ENCODE measurements at places on chromosomes 13 and 19. TPM values are rescaled to one million over a fixed set of nuclear protein-coding genes. Genes with fewer than 3 reads are reported as not detected.

GRCh38 chr19:13094106-13094504, 8.6 kb downstream of the LYL1 start:
- H3K27me3 ChIP-seq = peaks cover 69% of the 10 kb centered on the region
- peak; percentile 38 for DNase-seq
- peaks cover 35% of the 10 kb centered on the region for H3K4me1 ChIP-seq
- H3K4me3 ChIP-seq = no peak overlapping the region
- H3K36me3 ChIP-seq = peaks cover 4% of the 10 kb centered on the region

GRCh38 chr19:48877855-48878195, 5.6 kb downstream of the PPP1R15A start:
- H3K36me3 ChIP-seq = peaks cover 38% of the 10 kb centered on the region
- H3K27ac ChIP-seq = peak overlapping the region; percentile 88
- DNase-seq = peak; percentile 41

DNA sequence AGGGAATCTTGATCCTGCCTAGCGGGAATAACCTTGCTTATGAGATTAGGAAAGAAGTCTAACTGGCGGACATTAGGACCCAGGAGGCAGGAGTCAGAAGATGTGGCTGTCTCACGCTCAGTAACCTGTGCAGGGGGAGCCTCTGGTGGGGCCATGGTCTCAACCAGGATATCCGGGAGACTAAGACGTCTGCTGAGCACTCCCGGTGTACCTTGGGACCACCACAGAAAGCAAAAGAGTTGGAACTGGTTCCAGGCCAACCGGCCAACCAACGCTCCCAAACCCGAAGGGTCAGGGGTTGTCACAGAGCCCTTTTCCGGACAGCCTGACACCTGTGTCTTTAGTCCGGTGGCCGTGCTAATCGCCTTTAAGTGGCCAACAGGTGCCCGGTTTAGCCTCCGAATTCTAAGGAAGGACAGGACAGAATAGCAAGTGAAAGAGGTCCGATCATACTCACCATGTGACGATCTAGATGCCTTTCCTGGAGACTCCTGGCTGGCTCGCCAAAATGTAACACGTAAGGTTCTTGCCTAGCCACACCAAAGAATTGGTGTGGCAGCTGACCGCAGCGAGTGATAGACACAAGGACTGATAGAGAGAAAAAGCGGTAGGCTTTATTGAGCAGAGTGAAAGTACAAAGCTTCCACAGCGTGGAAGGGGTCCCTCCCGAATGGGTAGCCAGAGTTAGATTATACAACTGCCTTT, 103.9 kb upstream of the DIAPH3 start:
- H3K36me3 ChIP-seq = no peaks in the 10 kb centered on the region
- H3K27me3 ChIP-seq = no peaks in the 10 kb centered on the region
- H3K4me3 ChIP-seq = peak overlapping the region; percentile 56

GRCh38 chr13:109228211-109228610, 558.2 kb downstream of the IRS2 start:
- H3K27me3 ChIP-seq = peaks cover 2% of the 10 kb centered on the region
- no peaks in the 10 kb centered on the region for H3K4me1 ChIP-seq
- no peak overlapping the region for H3K27ac ChIP-seq

DNA sequence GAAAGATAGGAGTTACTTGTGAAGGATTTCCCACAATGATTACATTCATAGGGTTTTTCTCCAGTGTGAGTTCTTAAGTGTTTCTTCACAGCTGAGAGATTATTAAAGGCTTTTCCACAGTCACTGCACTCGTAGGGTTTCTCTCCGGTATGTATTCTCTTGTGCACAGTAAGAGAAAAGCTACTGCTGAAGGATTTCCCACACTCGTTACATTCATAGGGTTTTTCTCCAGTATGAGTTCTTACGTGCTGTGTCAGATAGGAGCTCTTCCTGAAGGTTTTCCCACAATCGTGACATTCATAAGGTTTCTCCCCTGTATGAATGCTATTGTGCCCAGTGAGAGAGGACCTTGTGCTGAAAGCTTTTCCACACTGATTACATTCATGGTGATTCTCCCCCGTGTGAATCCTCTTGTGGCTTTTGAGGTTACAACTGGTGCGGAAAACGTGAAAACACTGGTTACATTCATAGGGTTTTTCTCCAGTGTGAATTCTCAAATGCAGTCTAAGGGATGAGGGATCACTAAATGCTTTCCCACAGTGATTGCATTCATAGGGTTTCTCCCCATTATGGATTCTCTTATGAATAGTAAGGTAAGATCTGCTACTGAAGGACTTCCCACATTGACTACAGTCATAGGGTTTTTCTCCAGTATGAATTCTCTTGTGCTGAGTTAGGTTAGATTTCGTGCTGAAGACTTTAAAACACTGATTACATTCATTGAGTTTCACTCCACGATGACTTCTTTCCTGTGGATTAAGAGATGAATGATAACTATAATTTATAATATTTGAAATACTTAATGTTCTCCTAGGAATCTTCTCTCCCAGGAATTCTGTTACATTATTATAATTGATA, 20.6 kb downstream of the ZNF558 start:
- H3K27ac ChIP-seq = no peak overlapping the region
- DNase-seq = no peak
- H3K4me1 ChIP-seq = no peaks in the 10 kb centered on the region
- H3K36me3 ChIP-seq = peaks cover 74% of the 10 kb centered on the region
- H3K4me3 ChIP-seq = no peak overlapping the region
- no peaks in the 10 kb centered on the region for H3K27me3 ChIP-seq

GRCh38 chr19:46791944-46792343, 3.5 kb upstream of the SLC1A5 start:
- no peak overlapping the region for H3K4me3 ChIP-seq
- H3K36me3 ChIP-seq = no peaks in the 10 kb centered on the region
- no peak for DNase-seq
- H3K27ac ChIP-seq = no peak overlapping the region
- H3K4me1 ChIP-seq = peaks cover 12% of the 10 kb centered on the region

DNA sequence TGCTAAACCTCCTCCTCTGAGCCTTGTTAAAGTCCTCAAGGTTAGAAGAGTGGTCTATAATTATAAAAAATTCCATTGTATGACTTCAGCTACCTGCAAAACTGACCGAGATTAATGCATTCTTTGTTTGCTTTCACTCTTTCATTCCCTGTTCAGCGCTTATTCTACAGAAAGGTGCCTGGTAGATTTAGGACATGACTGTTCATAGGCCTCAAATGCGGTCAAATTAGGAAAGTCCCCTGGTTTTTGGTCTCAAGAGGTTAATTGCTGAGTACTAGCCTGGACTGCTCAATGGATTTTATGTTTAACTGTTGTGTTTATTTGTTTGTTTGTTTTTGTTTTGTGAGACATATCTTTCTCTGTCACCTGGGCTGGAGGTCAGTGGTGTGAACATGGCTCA, 35.4 kb downstream of the KL start:
- no peak overlapping the region for H3K27ac ChIP-seq
- no peaks in the 10 kb centered on the region for H3K4me1 ChIP-seq
- no peaks in the 10 kb centered on the region for H3K36me3 ChIP-seq
- H3K4me3 ChIP-seq = no peak overlapping the region
- no peaks in the 10 kb centered on the region for H3K27me3 ChIP-seq

LGALS4 gene
- polyA plus RNA-seq = 680 TPM

TSKS gene
- 0.15 TPM for polyA plus RNA-seq
